ENCODE measurements at places on chromosomes 2 and 18. TPM values are rescaled to one million over a fixed set of nuclear protein-coding genes. Genes with fewer than 3 reads are reported as not detected.

KCNF1 gene
- total RNA-seq = not detected

DNA sequence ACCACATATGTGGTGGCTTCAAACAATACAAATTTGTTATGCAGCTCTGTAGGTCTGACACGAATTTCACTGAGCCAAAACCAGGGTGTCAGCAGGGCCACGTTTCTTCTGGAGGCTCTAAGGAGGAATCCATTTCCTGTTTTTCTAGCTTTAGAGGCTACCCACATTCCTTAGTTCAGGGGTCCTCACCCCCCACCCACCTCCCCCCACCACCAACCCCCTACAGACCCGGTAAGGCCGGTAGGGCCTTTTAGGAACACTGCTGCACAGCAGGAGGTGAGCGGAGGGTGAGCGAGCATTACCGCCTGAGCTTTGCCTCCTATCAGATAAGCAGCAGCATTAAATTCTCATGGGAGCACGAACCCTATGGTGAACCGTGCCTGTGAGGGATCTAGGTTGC, 10.6 kb upstream of the SLC39A10 start:
- peaks cover 34% of the 10 kb centered on the region for H3K4me1 ChIP-seq
- no peaks in the 10 kb centered on the region for H3K36me3 ChIP-seq
- no peak for DNase-seq
- no peak overlapping the region for H3K4me3 ChIP-seq

LIMS2 gene
- total RNA-seq = 50.5 TPM

- no peak for DNase-seq
- no peak overlapping the region for H3K4me3 ChIP-seq
- H3K27ac ChIP-seq = no peak overlapping the region
- H3K4me1 ChIP-seq = peaks cover 5% of the 10 kb centered on the region
- no peaks in the 10 kb centered on the region for H3K36me3 ChIP-seq
Observed at GRCh38 chr2:95018301-95018700, 7.2 kb upstream of the MAL start.

- no peak overlapping the region for H3K27ac ChIP-seq
- no peaks in the 10 kb centered on the region for H3K4me1 ChIP-seq
- no peaks in the 10 kb centered on the region for H3K27me3 ChIP-seq
- no peaks in the 10 kb centered on the region for H3K36me3 ChIP-seq
Observed at GRCh38 chr2:99660616-99661406, 171.0 kb upstream of the REV1 start.

DNA sequence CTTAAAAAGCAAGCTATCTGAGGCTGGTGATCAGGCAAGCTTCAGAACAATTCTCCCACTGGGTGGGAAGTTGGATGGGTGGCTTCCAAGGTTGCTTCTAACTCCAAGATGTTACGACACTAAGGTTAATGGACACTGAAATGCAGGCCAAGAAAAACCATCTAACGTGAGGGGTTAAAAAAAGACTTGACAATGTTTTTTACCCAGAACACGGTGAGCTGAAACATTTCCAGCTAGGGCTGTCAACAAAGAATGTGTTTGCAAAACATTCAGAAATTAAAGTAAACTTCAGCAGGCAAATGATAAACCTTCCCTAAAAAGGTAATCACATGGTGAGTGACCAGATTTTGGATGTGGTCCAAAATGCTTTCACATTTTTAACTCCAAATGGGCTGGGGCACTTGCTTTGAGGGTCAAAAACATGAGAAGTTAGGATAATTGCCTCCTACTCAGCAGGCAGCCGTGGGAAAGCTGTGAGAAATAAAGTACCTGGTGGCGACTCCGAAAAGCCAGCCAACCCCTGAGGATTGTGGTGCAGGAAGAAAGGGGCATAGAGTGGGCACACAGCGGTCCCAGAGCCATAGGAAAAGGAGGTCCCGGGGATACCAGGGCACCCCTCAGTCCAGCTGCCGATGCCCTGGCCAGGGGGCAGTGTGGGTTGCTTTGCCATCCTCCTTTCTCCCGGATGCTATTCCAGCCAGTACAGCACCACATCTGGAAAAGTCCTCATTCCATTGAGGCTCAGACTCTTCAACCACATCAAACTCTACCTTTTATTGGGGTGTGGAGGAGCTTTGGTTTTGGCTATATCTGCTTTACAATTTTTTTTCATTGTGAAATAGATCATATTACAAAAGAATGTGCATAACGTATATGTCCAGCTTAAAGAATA, 90.0 kb upstream of the ATL2 start:
- no peak overlapping the region for H3K27ac ChIP-seq
- no peaks in the 10 kb centered on the region for H3K4me1 ChIP-seq
- no peak for DNase-seq
- H3K4me3 ChIP-seq = no peak overlapping the region

TRABD2A gene
- total RNA-seq = 3.0 TPM

- H3K27ac ChIP-seq = no peak overlapping the region
- no peak overlapping the region for H3K4me3 ChIP-seq
- no peaks in the 10 kb centered on the region for H3K36me3 ChIP-seq
- no peaks in the 10 kb centered on the region for H3K27me3 ChIP-seq
- no peaks in the 10 kb centered on the region for H3K4me1 ChIP-seq
Observed at GRCh38 chr2:189049709-189050164, 75.6 kb downstream of the COL3A1 start.

DNA sequence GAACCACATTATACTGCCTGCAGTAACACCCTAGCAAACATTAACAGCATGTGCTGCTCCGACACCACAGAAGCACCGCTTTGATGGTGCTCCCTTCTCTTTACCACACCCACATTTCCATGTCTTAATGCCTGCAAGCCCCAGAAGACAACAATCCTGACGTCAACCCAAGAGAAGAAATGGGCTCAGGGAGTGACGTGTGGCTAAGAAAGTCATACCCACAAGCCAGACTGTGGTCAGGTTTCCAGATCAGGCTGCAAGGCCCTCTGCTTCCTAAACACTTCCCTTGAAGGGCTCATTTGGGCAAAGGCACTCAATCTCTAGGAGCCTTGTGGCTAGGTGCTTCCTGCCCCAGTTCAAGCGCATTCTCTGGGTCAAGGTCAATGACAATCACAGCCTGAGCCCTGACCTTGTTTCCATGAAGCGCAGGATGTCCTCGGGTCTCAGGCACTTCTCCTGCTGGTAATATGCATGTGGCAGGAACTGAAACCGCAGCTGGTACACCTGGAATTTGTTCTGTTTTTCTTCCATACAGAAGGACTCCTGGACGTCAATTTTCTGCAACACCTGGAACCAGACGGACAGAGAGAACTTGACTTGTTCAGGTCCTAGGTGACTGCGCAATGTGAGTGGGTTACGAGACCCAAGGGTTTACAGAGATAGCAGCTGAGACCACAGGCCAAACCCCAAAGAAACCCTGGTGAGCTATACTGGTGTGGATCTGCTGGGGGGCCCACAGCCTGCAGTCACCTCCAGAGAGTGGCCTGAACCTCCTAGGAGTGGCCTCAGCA, 67.2 kb downstream of the POLR1A start:
- no peaks in the 10 kb centered on the region for H3K27me3 ChIP-seq
- peak overlapping the region; percentile 90 for H3K27ac ChIP-seq
- peaks cover 49% of the 10 kb centered on the region for H3K4me1 ChIP-seq
- no peak overlapping the region for H3K4me3 ChIP-seq

- H3K27ac ChIP-seq = no peak overlapping the region
- H3K36me3 ChIP-seq = no peaks in the 10 kb centered on the region
- H3K4me3 ChIP-seq = no peak overlapping the region
- no peaks in the 10 kb centered on the region for H3K27me3 ChIP-seq
- no peaks in the 10 kb centered on the region for H3K4me1 ChIP-seq
- no peak for DNase-seq
Observed at GRCh38 chr2:114113518-114113917, 223.6 kb downstream of the ACTR3 start.

IL1B gene
- total RNA-seq = 38.1 TPM

DNA sequence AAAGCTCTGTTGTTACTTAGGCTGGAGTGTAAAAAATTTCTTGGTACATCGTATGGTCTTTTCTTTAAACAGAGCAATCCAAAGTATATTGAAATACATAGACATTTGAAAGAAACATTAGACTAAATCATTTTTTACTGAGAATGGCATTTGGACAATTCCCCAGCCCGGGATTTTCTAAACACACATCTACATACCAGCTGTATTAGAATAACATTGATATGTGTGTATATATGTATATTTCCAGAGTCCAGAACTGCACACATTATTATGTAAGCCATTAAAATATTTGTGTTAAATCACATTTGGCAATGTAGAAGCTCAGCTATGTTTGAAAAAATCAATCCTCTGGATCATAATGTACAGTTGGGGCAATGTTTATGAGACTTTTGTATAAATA, 1853.6 kb upstream of the LRRTM1 start:
- DNase-seq = peak; percentile 10
- H3K27ac ChIP-seq = no peak overlapping the region
- H3K4me3 ChIP-seq = no peak overlapping the region
- no peaks in the 10 kb centered on the region for H3K4me1 ChIP-seq

- no peaks in the 10 kb centered on the region for H3K4me1 ChIP-seq
- no peak overlapping the region for H3K4me3 ChIP-seq
- H3K27ac ChIP-seq = no peak overlapping the region
- no peak for DNase-seq
Observed at GRCh38 chr2:169676850-169677249, 17.4 kb downstream of the CFAP210 start.

ZNF521 gene
- total RNA-seq = 30.2 TPM

DNA sequence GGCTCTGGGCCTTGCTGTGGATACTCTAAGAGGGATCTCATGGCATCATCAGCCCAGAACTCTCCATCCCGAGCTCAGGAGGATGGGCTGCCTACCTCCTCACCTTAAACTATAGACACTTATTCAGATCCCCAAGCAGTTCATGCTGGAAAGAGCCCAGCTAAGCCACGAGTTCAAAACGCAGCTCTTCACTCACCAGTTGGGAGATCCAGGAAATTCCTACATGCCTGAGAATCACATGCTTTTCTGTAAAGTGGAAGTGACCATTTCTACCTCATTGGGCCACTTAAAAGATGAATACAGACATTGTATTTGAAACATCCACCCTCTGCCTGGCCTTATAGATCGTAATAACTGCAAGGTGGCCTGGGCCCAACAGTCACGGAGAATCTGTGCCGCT, 6.6 kb downstream of the ATOH8 start:
- H3K36me3 ChIP-seq = peaks cover 5% of the 10 kb centered on the region
- no peak overlapping the region for H3K27ac ChIP-seq
- DNase-seq = no peak

DNA sequence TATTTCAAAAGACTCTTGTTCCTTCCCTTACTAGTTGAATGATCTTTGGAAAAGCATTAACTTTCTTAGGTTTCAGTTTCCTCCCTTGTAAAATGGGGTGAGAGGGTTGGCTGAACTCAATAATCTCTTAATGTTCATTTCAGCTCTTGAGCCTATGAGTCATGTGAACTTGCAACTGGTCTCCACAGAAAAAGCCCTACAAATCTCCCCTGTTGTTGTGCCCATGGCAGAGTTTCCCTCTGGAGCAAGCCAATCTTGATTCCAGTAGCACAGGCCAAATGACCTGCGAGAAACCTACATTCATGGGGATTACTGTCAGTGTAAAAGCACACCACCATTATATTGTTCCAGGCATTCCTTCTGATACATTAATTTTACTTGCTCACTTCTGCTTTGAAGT, 388.9 kb downstream of the ALK start:
- H3K27ac ChIP-seq = no peak overlapping the region
- no peaks in the 10 kb centered on the region for H3K36me3 ChIP-seq
- no peaks in the 10 kb centered on the region for H3K27me3 ChIP-seq
- no peaks in the 10 kb centered on the region for H3K4me1 ChIP-seq
- no peak overlapping the region for H3K4me3 ChIP-seq
- DNase-seq = no peak

GRCh38 chr2:120275617-120276400, 23.2 kb downstream of the RALB start:
- H3K4me1 ChIP-seq = no peaks in the 10 kb centered on the region
- H3K36me3 ChIP-seq = no peaks in the 10 kb centered on the region

GRCh38 chr18:23320709-23321236, 132.3 kb upstream of the RIOK3 start:
- peaks cover 4% of the 10 kb centered on the region for H3K4me1 ChIP-seq
- no peak for DNase-seq
- H3K36me3 ChIP-seq = no peaks in the 10 kb centered on the region
- no peak overlapping the region for H3K27ac ChIP-seq
- no peak overlapping the region for H3K4me3 ChIP-seq
- no peaks in the 10 kb centered on the region for H3K27me3 ChIP-seq

DNA sequence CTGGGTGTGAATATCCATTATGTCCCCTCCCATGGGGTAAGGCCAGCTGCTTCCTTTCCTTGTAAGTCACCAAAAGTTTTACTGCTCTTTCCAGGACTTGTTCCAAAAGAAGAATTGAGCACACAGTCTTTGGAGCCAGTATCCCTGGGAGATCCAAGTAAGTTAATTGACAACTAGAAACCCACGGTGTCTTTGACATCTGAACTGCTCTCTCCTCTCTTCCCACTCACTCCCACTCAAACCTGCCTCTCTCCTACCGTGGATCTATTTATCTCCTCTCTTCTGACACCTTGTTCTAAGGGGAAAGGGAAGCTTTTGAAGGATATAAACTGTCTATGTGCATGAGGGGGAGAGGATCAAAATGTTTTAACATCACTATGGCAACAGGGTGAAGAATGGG, 86.7 kb downstream of the VIT start:
- no peaks in the 10 kb centered on the region for H3K27me3 ChIP-seq
- no peaks in the 10 kb centered on the region for H3K4me1 ChIP-seq
- H3K4me3 ChIP-seq = no peak overlapping the region
- no peak for DNase-seq

IL36A gene
- not detected for total RNA-seq

DNA sequence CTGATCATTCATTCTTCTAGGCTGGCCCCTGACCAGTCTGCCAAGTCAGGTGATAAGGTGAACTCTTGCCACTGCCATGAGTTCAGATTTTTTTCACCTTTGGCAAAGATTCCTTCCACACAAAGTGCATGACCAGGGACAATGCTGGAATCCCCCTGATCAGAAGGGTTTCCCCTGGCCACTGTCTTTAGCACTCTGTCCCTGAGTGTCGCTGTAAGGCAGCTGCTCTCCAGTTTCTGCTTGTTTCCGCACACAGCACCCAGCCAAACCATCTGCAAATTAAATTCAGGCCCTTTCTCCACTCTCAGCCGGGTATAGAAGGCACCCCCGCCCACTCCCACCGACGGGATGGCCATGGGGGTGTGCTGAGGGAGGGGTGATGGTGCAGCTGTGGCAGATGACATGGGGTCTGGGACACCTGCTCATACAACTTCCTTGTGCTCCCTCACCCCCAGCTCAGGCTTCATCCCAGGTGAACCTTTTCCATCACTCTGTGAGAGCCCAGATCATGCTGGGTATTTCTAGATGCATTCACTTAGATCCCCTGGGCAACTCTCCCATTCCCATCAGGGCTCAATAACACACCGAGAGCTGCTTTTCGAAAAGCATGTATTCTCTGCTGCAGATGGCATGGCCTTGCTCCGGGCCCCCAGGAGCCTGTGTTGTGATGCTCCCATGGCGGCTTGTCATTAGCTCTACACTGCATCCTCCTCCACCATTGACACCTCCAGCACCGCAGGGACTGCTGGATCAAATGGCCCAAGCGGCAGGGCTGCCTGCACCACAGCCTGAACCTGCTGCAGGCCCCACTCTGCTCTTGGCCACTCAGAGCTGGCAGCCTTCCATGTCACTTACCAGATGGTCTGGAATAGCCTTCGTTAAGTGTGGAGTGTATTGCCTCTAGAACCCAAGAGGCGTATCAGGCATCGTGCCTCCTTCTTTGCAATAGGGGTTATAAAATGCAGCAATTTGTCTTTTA, 52.3 kb upstream of the ROCK2 start:
- H3K36me3 ChIP-seq = no peaks in the 10 kb centered on the region
- DNase-seq = no peak
- H3K4me3 ChIP-seq = no peak overlapping the region
- no peaks in the 10 kb centered on the region for H3K27me3 ChIP-seq
- no peak overlapping the region for H3K27ac ChIP-seq
- H3K4me1 ChIP-seq = no peaks in the 10 kb centered on the region
